ENCODE measurements at places on chromosomes 12 and 14. TPM values are rescaled to one million over a fixed set of nuclear protein-coding genes. Genes with fewer than 3 reads are reported as not detected.

DNA sequence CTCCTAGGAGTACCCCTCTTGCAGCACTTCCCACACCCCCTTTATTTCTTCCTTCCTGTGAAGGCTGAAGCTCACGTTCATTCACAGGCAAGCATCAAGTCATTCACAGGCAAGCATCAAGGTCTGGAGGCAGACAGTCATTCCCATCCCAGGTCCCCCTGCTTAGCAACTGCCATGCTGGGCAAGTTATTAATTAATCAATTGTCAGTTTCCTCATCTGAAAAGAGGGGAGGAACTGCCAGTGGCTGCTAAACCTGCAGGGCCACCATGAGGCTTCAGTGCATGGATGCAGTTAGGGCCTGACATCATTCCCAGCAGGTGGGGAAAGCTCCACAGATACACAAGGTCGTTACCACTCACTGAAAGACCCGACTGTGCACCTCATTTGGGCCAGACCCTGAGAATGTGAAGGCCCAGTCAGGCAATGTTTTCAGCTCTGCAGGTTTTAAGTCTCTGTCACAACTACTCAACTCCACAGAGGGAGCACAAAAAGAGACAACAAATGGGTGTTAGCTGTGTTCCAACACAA lies 85.0 kb upstream of the GPR68 start:
- DNase-seq, result no peak
- H3K4me3 ChIP-seq, result no peak overlapping the region
- H3K4me1 ChIP-seq, result peaks cover 92% of the 10 kb centered on the region
- H3K36me3 ChIP-seq, result peaks cover 22% of the 10 kb centered on the region
- H3K27me3 ChIP-seq, result no peaks in the 10 kb centered on the region

Gene KRT72
- total RNA-seq, result 2.3 TPM

DNA sequence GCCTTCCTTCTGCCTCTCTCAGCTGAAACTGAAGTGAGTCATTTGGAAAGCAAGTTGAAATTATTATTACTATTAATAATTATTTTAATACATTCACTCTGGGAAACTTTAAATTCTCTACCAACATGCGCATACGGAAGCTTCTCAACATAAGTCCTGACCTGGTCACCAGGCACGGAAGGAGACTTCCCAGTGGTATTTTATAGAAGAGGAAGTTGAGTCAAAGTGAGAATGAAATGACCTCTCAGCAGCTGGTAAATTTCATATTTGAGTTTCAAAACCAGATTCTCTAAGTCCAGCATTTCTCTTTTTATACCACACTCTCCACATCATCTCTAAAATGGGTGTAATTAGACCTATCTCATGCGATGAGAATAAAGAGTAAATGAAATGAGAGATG lies 747.4 kb downstream of the VRK1 start:
- no peak overlapping the region for H3K4me3 ChIP-seq
- no peaks in the 10 kb centered on the region for H3K36me3 ChIP-seq
- no peak overlapping the region for H3K27ac ChIP-seq
- H3K27me3 ChIP-seq, result no peaks in the 10 kb centered on the region
- DNase-seq, result no peak

Gene KRT6C
- total RNA-seq, result not detected

Gene IFNG-AS1
- total RNA-seq, result 1.2 TPM

Gene MGST1
- total RNA-seq, result not detected

DNA sequence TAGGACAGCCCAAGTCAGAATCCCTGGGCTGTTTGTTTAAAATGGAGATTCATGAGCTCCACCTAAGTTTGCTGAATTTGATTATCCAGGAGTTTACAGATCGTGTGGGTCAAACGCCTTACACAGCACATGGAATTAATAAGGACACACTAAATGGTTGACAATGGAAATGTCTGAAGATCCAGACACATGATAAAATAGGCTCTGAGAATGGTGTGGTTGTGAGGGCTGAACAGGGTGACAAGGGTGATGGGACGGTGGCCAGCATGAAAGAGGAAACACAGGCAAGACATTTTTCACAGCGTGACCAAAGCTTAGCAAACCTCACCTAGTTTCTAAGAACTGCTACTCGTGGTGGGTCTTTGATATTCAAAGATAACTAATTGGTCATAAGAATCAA lies 12.5 kb downstream of the VWF start:
- H3K4me3 ChIP-seq, result no peak overlapping the region
- H3K36me3 ChIP-seq, result no peaks in the 10 kb centered on the region
- no peak overlapping the region for H3K27ac ChIP-seq
- H3K27me3 ChIP-seq, result no peaks in the 10 kb centered on the region
- no peaks in the 10 kb centered on the region for H3K4me1 ChIP-seq
- no peak for DNase-seq

Measured in activated naive CD4-positive, alpha-beta T cell treated with anti-CD3 and anti-CD28 coated beads for 36 hours (primary cell).